IMR-90 (cell line): ENCODE measurements at places on chromosomes 11 and 22. TPM values are rescaled to one million over a fixed set of nuclear protein-coding genes. Genes with fewer than 3 reads are reported as not detected.

Gene ACAT1
- total RNA-seq: 57.7 and 87.2 TPM in 2 replicates

Gene MS4A15
- not detected in 2 replicates for total RNA-seq

Gene OR5A1
- not detected in 2 replicates for total RNA-seq

Gene C11orf71
- total RNA-seq: 2.3 and 3.6 TPM in 2 replicates

Gene SCGB1C1
- total RNA-seq: not detected in 2 replicates

Gene C11orf21
- total RNA-seq: not detected in 2 replicates

Gene C22orf31
- not detected in 2 replicates for total RNA-seq

Gene ARFGAP2
- 87.8 and 114 TPM in 2 replicates for total RNA-seq

Gene MPZL3
- 0.36 and 0.56 TPM in 2 replicates for total RNA-seq

Gene TMPRSS4
- total RNA-seq: not detected in 2 replicates

Gene PHF21A
- 9.0 and 9.7 TPM in 2 replicates for total RNA-seq

Gene GPR83
- total RNA-seq: under 0.01 TPM in 2 replicates

Gene ADAMTS15
- total RNA-seq: 3.0 and 3.1 TPM in 2 replicates

Gene CARD18
- total RNA-seq: not detected in 2 replicates

Gene TMEM86A
- total RNA-seq: 0.28 and 0.36 TPM in 2 replicates

Gene RIMBP3B
- 0.18 and 0.28 TPM in 2 replicates for total RNA-seq

Gene MYEOV
- 6.1 and 6.8 TPM in 2 replicates for total RNA-seq

Gene PC
- total RNA-seq: 9.7 and 13.6 TPM in 2 replicates

Gene CSNK1E
- 114 and 116 TPM in 2 replicates for total RNA-seq

Gene ANO9
- not detected in 2 replicates for total RNA-seq

Gene SESN3
- 7.7 and 10.0 TPM in 2 replicates for total RNA-seq

Gene RBM14
- 9.3 and 12.2 TPM in 2 replicates for total RNA-seq

Gene A4GALT
- total RNA-seq: 1.6 and 1.9 TPM in 2 replicates

Gene INPP5J
- 0.28 and 0.36 TPM in 2 replicates for total RNA-seq

Gene SLC22A12
- total RNA-seq: not detected in 2 replicates

Gene SYT9
- total RNA-seq: not detected in 2 replicates

Gene CAPN5
- total RNA-seq: 8.1 TPM in 2 replicates

Gene PKDREJ
- total RNA-seq: not detected in 2 replicates

Gene CALCA
- not detected in 2 replicates for total RNA-seq

Gene ANKK1
- not detected in 2 replicates for total RNA-seq

Gene ABCC8
- not detected in 2 replicates for total RNA-seq

Gene TRIM51
- not detected in 2 replicates for total RNA-seq

Gene KCNJ1
- total RNA-seq: not detected in 2 replicates

Gene HTR3A
- total RNA-seq: not detected in 2 replicates

Gene SEC14L6
- not detected in 2 replicates for total RNA-seq

Gene SCO2
- 1.3 and 1.7 TPM in 2 replicates for total RNA-seq

Gene TTLL1
- total RNA-seq: 9.7 and 10.8 TPM in 2 replicates

Gene PRAME
- total RNA-seq: not detected in 2 replicates
